Mucosa of gallbladder (tissue), 1 donor: ENCODE measurements at places on chromosomes 2 and 18. TPM values are rescaled to one million over a fixed set of nuclear protein-coding genes. Genes with fewer than 3 reads are reported as not detected.
A peak's percentile ranks its signal among the peaks of the same experiment; 100 is the strongest.

Gene HYCC2
- 18.8 TPM for total RNA-seq

Gene POTEC
- not detected for total RNA-seq

Gene CCDC68
- total RNA-seq: 9.8 TPM

Gene TEX44
- total RNA-seq: not detected

Gene RGPD8
- 13.1 TPM for total RNA-seq

Gene ERBB4
- 0.43 TPM for total RNA-seq

Gene DNAH7
- total RNA-seq: 5.0 TPM

Gene ACADL
- 3.8 TPM for total RNA-seq

Gene ANKRD23
- 6.9 TPM for total RNA-seq

Gene KCNE4
- total RNA-seq: 7.4 TPM

Gene SEMA4F
- total RNA-seq: 12.5 TPM

Gene GKN2
- total RNA-seq: not detected

DNA sequence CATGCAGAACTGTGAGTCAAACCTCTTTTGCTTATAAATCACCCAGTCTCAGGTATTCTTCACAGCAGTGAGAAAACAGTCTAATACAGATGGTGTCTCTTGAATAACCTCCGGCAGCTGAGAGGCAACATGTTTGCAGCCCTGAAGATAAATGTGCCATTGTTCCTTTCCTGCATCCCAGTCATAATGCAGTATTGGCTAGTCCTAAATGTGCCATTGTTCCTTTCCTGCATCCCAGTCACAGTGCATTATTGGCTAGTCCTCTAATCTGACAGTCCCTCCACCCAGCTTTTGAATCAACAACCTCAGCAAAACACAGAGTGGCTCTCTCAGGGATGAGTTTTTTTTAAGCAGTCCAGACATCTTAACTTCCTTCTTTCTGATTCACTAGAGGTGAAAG, 550.7 kb downstream of the RIT2 start:
- DNase-seq: no peak

- no peak for DNase-seq
Measured at GRCh38 chr2:16950436-16950835, 284.8 kb upstream of the CYRIA start.

DNA sequence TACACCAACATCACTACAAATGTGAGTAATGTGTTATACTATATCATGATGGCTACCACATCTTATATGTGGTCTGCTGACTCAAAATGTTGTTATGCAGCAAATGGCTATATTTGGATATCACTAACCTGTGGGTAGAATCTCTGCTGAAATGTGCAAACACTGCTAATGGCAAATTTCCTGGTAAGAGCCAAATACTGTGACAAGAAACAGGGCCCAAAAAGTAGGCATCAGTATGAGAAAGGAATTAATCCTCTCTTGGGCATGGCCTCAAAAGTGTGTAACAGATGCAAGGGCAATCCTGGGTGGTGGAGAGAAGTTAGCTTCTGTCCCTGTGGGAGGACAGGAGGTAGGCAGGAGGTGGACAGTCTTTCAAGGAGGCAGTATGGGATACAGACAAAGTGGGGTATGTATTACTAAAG, 13.3 kb downstream of the ATF2 start:
- DNase-seq: no peak

DNA sequence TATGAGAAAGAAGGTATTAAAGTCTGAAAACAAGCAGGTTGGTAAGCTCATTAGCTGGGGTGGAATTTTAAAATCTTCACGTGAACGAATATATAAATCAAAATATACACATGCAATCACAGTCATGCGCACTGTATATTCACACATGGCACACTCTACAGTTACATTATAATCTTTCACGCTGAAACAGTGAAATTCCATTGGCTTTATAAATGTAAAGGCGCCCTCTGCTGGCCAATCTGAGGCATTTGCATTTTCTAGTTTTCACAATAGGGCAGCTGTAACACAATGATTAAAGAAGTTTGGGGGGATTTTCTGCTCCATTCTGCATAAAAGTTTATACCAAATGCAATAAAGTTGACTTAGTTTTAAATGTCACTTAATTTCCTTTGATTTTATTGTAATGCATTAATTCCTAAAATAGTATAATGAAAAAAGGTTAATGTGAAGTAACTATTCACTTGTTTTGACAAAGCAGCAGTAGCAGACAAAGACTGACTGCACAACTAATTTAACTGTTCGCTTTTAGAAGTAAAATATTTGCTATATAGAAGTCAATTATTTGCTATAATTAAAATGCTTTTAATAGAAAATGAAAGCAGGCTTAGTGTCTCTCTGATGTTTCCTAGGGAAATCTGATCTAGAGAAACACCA, 17.2 kb downstream of the IFIH1 start:
- DNase-seq: peak; percentile 28

DNA sequence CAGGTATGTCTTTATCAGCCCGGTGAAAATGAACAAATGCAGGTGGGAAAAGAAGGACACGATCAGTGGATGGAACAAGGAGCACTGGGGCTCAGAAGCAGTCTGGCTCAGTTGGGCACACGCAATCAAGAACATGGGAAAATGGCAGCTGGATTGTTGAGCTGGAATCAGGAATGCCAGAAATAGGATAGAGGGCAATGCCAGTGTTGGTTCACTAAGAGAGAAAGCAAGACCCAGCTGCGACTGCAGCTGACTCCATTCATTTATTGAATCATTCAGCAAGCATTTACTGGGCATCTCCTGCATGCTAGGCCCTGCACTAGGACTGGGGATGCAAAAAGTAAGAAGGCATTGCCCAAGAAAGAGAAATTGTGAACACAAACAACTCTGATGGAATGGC, 13.6 kb upstream of the TTR start:
- DNase-seq: no peak

- no peak for DNase-seq
Measured at GRCh38 chr2:119062179-119062578, 96.4 kb downstream of the C1QL2 start.

- DNase-seq: no peak
Measured at GRCh38 chr2:118417406-118418120, 329.3 kb downstream of the INSIG2 start.

DNA sequence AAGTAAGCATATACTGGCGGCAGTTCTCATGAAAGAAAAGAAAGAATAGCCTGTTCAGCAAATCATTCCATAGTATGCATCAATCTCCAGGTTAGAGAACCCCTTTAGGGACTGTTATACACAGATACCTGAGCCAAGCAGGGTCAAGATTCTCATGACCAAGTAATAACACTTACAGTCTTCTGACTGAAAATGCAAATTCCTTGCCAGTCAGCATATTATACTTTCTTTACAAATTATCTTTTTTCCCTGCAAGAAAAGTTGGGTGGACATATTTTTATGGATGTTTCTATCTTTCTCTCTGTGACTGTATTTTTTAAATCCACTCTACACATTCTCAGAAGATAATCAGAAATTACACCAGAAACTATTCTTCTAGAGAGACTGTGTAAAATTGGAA, 120.4 kb upstream of the COL5A2 start:
- no peak for DNase-seq

- DNase-seq: peak; percentile 66
Measured at GRCh38 chr2:10452312-10452711, 4.2 kb upstream of the ODC1 start.

GRCh38 chr2:237691029-237691907, 63.9 kb downstream of the LRRFIP1 start:
- DNase-seq: no peak

DNA sequence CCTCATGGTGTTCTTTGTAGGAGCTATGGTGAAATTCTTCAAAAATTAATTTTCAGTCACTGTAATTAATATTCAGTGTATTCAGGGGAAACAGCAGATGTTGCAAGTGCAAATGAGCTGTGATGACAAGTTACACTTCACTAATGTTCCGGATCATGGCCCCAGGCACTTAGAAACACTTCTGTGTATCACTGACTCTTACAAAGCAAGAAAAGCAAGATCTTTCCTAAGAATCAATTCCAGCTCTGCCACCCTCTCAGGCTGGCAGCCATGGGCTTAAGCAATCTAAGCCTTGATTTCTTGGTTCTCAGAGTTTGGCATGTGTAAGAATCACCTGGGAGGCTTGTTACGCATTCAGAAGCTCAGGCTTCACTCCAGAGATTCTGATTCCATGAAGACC, 78.0 kb downstream of the MARCHF4 start:
- no peak for DNase-seq

DNA sequence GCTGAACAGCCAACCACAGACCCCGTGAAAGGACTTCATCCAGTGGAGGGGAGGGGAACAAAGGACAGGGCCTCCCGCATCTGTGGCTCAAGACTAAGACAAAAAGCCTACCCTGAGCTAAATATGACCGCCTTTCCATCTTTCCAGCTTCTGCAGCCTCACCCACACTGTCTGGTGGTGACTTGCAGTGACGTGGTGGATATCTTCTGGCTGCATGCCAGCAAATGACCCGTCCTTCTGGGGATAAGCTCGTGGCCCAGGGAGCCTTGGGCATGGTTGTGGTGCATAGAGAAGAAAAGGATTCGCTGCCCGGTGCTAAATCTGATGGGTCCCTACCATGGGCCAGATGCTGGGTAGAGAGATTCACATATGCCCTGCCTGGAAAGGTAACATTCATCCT, 8.7 kb upstream of the NGEF start:
- no peak for DNase-seq

DNA sequence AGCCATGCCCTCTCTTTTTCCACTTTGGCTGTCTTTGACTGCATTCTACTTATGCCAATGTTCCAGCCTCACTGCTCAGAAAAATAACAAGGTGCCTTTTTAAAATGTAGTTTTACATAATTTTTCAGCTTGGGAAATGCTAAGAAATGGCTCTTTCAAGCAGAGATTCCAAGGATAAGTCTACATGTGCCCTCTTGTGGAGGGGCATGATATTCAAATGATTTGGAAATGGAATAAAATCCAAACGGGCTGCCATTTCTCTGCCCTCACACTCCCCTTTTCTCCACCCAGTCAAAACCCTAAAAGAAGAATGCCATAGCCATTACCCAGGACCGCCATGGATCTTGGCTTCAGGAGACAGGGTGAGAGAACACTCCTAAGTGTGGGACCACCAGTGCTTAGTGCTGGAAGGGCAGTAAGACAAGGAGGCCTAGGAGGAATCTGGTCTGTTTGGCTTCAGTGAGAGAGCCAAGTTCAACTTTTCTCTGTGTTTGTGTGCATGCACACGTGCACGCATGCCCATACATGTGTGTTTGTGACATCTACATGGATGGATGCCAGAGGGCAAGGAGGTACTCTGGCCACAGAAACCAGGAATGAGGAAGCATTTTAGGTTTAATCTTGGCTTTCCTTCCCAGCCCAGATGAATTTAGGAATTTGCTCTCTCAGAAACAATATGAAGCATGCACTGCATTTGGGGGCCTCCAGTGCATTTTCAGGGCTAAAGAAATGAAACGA, 174.0 kb upstream of the SLC14A2 start:
- DNase-seq: peak; percentile 12

DNA sequence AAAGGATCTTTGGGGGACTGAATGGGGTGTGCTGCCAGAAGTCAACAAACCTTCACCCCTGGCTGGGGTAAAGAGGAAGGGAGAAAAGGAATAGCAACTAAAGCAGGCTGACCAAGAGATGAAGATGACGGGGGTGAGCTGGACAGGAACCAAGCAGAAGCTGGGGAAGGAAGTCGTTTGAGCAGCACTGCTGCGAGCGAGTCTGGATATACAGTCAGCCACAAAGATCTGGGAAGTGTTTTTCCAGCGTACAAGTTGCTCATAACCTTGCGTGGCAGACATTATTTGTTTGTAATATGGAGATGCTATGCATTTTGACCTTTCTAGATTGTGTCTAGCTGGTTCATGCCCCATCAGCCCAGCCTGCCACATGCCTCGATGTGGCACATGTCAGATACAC, 71.2 kb downstream of the EIF2AK3 start:
- no peak for DNase-seq

DNA sequence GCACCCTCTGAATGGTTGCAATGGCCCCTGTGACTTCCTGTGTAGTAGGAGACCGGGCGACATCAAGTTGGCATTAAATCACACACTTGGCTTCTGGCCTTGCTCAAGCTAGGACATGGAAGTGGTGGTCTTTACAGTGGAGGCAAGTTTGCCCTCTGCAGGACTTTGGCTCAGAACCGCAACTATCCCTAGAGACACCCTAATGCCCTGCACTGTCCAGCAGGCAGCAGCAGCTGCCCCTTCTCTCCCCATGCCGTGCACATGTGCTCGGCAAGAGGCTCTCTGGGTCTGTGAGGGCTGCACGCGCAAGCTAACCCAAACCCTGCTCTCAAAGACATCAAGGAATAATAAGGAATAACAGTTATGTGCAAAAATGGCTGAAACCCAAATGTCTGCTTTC, 106.5 kb downstream of the COL6A3 start:
- DNase-seq: no peak

DNA sequence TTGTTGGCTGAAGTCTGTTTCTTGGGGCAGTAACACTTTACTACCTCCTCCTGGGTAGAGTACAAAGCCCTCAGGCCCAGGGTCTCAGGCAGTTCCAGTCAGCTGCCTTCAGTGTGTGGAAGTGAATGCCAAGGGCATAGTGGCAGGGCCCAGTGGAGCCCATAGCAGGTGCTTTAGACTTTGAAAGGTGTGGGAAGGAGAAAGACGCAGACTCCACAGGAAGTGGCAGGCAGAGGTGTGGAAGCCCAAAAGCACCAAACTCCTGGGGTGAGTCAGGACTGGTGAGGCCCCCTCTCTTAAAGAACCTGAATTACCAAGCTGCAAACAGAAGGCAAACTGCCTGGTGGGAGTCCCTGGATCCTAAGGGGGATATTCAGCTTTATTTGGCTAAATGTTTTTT, 45.3 kb downstream of the ADAM23 start:
- DNase-seq: no peak

GRCh38 chr2:71560638-71561011, 107.3 kb downstream of the DYSF start:
- DNase-seq: no peak

DNA sequence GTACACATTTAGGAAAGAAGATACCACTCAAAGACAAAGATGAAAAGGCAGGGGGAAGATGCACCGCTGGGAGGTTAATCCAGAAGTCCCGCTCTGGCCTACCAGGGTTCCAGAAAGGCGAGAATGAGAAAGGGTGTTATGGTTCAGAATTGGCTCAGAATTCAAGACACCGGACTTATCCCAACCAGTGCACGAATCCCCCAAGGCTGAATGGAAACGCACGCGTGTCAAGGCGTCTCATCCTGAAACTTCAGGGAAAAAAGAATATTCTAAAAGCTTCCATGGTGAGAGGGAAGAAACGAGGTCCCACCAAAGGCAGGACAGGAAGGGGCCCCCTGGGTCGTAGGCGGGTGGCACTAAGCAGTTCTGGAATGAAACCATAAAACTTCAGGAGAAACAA, 71.9 kb downstream of the SLC66A2 start:
- no peak for DNase-seq

GRCh38 chr2:121778741-121779487, 23.5 kb downstream of the TSN start:
- peak; percentile 34 for DNase-seq

GRCh38 chr2:240997856-240998705, at the start of gene SNED1:
Gene SNED1, plus strand, starts transcription at chr2:240998618. Its CDS starts 220 bp downstream, at chr2:240998838.
- DNase-seq: peak; percentile 87

GRCh38 chr2:54176577-54176976, 61.2 kb downstream of the ACYP2 start:
- peak; percentile 16 for DNase-seq

DNA sequence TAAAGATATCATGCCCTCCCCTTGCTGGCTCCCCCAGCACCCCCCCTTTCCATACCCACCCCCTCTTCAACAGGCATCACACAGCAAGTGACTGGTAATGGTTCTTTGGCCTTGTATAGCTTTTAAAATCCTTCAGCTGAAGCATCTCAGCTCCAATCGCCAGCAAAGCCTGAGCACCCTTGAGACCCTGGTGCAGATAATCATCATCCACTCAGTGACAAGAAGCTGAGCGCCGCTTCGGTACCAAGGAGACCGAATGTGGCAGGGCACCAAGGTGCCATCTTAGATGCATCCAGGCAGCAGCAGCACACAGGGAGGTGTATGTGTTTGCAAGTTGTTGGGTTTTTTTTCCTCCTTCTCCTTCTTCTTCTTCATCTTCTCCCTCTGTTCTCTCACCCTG, 232.7 kb downstream of the BCL11A start:
- no peak for DNase-seq
